ENCODE measurements at places on chromosomes 1 and 21. TPM values are rescaled to one million over a fixed set of nuclear protein-coding genes. Genes with fewer than 3 reads are reported as not detected.

GRCh38 chr1:166270476-166271150 is 103.8 kb upstream of the FAM78B start:
- no peaks in the 10 kb centered on the region for H3K27me3 ChIP-seq
- H3K27ac ChIP-seq, result no peak overlapping the region
- no peak overlapping the region for H3K4me3 ChIP-seq
- no peak for DNase-seq

DNA sequence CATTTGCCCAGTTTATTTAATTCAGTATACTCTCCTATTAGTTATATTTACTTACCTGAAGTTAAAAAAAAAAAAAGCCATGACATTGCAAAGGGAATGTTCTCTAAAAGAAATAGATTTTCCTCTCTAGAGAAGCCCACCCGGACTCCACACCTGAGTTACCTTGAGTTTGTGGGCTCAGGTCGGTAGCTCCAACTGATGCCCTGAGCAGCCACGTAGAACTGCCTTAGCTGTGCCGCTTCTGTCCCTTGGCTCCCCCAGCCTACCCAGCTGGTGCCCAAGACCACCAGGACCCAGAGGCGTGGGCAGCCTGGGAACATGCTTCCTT is 250 bp downstream of the F5 start:
- H3K4me1 ChIP-seq, result peaks cover 3% of the 10 kb centered on the region
- no peak overlapping the region for H3K27ac ChIP-seq
- no peak for DNase-seq
- H3K27me3 ChIP-seq, result peaks cover 28% of the 10 kb centered on the region
- H3K36me3 ChIP-seq, result no peaks in the 10 kb centered on the region

DNA sequence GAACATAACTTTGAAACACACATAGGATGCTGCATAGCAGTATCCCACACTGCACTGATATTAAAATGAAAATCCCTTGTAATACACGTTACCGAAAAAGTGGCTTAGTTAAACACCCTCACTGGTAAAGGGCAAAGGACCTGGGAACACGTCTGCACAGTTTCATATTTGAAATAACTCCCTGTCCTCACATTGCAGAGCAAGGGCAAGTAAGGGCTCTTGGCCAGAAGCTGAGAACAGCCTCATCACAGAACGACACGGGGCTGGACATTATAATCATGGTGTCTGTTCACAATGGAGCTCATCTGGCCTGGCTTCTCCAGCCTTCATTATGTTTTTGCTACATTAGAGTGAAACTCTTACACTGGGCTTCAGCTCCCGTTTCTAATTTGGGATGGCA is 207.0 kb downstream of the PCP4 start:
- DNase-seq, result no peak
- no peak overlapping the region for H3K4me3 ChIP-seq

DNA sequence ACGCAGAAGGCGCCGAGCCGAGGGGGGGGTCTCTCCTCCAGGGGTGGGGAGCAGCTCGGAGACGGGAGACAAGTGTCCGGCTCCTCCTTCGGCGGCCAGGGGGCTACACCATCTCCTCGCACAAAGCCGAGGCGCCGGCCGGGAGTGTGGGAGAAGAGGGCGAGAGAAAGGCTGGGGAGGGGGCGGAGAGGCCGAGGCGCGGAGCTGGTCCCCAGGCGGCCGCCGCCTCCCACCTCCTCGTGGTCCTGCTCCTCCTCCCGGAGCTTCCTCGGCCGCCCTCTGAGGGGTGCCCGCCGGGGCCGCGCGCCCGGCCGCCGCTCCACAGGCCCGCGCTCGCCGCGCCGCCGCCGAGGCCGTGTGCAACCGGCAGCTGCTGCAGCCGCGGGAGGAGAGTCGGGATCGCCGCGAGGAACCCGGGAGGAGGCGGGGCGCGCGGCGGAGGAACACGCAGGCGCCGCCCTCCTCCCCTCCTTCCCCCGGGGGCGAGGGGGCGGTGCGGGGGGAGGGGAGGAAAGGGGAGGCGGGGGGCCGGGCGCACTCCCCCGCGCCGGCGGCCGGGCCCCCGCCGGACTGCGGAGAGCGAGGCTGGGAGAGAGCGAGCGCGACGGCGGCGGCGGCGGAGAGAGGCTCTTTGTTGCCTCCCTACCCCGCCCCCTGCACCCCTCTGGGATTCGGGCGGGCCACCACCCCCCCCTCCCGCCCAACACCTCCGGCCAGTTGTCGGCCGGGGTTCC is at the start of gene ENAH:
ENAH (minus strand) TSS at position 395 of the 734 bp plus-strand sequence. CDS start 433 bp downstream, outside the sequence.
- peak within 1 kb of the TSS; percentile 98 for H3K4me3 ChIP-seq
- peak; percentile 91 for DNase-seq
- H3K27ac ChIP-seq, result peak within 1 kb of the TSS; percentile 98

DNA sequence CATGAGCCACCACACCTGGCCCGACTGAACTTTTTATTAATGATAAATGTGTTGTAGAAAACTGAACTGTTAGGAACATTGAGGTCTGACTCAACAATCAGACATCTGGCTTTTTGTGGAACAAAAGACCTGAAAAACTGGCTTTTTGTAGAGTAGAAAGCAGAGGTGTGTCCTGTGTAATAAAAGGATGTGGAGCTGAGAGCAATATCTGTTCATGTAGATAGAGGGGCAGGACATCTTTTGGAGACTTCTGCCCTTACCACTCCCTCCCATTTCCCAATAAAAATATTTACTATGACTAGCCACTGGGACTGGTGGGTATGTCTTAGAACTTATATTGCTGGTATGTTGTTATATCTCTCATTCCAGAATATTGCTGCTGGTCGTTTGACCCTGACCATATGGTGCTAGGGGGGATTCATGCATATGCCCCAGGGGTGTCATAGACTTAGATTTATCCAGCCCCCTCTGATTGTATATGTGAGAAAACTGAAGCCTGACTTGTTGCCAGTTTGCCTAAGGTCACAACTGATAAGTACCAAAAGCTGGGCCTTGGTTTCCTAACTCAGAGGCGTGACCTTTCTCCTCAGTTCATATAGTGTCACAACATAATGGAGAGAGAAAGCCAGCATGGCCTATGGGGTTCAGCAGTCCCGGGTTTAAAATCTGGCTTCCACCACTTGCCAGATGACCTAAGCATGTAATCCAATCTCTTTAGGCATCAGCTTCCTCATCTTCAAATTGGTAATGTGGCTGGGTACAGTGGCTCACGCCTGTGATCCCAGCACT is 33.5 kb upstream of the PIGV start:
- DNase-seq, result no peak
- H3K4me3 ChIP-seq, result no peak overlapping the region
- peaks cover 84% of the 10 kb centered on the region for H3K36me3 ChIP-seq
- H3K4me1 ChIP-seq, result peaks cover 5% of the 10 kb centered on the region
- no peaks in the 10 kb centered on the region for H3K27me3 ChIP-seq

DNA sequence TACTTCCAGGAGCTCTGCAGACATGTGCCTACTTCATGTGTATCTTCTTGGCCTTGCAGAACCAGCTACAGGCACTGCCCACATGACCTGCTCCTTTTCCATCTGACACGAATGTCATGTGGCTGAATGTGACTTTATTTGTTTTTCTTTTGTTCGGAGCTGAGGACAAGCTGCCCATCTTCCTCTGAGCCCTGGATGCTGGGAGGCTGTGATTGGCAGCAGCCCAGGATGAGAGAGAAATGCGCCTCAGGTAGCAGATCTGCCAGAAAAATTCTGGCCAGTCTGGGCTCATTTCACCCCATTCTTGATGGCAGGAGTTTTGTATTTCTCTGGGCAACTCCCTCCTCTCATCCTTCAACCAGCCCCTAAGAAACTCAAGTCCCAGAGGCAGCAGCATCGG is 372.0 kb downstream of the RPS6KC1 start:
- no peaks in the 10 kb centered on the region for H3K27me3 ChIP-seq
- no peak overlapping the region for H3K4me3 ChIP-seq
- H3K27ac ChIP-seq, result no peak overlapping the region
- H3K36me3 ChIP-seq, result no peaks in the 10 kb centered on the region
- no peak for DNase-seq

GRCh38 chr1:1842360-1843146 is 48.3 kb downstream of the GNB1 start:
- peaks cover 53% of the 10 kb centered on the region for H3K36me3 ChIP-seq
- DNase-seq, result no peak
- H3K4me3 ChIP-seq, result no peak overlapping the region
- no peaks in the 10 kb centered on the region for H3K27me3 ChIP-seq

DNA sequence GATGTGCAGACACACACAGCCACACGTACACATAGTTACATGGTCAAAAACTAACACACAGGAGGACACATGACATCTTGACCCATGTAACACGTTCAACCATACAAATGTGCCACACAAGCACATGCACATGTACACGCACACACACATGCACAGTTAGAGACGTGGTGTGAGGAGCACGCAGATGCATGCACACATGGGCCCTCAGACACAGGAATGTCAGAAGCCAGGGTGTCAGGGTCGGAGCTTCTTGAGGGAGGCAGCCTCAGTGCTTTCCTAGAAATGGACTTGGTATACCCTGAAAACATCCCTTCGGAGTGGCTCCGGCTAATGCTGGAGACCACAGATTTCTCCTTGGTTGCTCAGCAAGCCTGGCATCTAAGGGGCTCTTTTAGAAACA is 114.3 kb downstream of the DMRTB1 start:
- no peak overlapping the region for H3K4me3 ChIP-seq
- no peaks in the 10 kb centered on the region for H3K36me3 ChIP-seq
- no peak overlapping the region for H3K27ac ChIP-seq
- H3K27me3 ChIP-seq, result no peaks in the 10 kb centered on the region
- peak; percentile 40 for DNase-seq
- H3K4me1 ChIP-seq, result peaks cover 8% of the 10 kb centered on the region

DNA sequence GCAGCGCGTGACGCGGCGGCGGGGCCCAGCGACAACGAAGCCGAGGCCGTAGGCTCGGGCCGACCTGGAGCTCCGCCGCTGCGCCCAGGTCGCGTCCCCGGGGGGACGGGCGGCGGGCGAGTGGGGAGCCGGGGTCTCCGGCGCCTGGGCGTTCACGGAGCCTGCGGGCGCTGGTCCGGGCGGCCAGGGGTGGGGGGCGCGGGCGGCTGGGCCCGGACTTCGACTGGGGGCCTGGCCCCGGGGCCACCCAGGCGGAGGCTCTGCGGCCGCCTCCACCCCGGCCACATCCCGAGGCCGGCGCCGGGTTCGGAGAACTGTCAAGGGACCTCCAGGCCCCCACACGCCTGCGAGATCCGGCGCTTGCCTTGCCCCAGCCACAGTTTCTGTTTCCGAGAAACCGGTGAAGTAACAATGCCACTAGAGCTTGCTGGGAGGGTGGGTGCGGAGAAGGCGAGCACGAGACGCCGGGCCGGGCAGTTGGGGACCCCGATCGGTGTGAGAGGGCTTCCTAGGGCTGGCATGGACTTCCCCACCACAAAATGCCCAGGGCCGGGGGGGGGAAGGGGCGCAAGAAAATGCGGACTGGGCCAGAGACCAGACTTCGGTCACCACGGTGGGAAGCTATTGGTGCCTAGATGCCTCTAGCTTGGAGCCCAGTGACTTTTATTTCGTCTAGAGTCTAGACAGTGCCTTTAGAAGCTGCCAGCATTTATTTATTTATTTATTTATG is 501 bp downstream of the FBXO6 start:
- H3K36me3 ChIP-seq, result no peaks in the 10 kb centered on the region
- H3K4me3 ChIP-seq, result peak overlapping the region; percentile 73
- no peak overlapping the region for H3K27ac ChIP-seq
- DNase-seq, result peak; percentile 84

DNA sequence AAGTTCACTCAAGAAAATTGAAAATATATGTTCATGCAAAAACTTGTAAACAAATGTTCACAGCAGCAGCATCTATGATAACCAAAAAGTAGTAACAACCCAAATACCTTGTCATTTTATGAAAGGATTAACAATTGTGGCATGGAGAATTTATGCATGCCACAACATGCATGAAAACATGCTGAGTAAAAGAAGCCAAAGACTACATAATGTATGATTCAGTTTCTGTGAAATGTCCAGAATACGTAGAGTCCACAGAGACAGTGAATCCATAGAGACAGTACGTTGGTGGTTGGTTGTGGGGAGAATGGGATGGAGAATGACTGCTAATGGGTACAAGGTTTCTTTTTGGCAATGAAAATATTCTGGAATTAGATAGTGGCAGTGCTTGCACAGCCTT is 148.7 kb downstream of the MAST2 start:
- no peaks in the 10 kb centered on the region for H3K27me3 ChIP-seq
- H3K4me1 ChIP-seq, result peaks cover 17% of the 10 kb centered on the region
- H3K27ac ChIP-seq, result no peak overlapping the region
- H3K36me3 ChIP-seq, result no peaks in the 10 kb centered on the region
- no peak overlapping the region for H3K4me3 ChIP-seq
- no peak for DNase-seq

GRCh38 chr1:178536844-178537371 is 24.0 kb downstream of the TEX35 start:
- H3K4me1 ChIP-seq, result peaks cover 10% of the 10 kb centered on the region
- H3K27me3 ChIP-seq, result no peaks in the 10 kb centered on the region
- no peak for DNase-seq
- H3K36me3 ChIP-seq, result no peaks in the 10 kb centered on the region
- no peak overlapping the region for H3K27ac ChIP-seq
- H3K4me3 ChIP-seq, result no peak overlapping the region

DNA sequence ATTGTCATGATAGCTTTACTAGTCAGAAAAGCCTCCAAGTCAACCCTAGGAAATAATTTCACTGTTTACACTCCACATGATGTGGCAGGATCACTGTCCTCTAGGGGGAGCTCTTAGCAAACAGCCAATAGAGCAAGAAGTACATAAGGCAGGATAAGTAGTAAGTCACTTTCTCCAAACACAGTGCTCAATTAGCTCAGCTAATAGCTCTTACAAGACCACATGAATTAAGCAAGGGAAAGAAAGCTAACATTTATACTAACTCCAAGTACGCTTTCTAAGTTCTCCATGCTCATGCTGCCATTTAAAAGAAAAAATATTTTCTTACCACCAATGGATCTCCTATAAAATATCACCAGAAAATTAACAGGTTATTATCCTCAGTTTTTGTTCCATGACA is 66.9 kb upstream of the LRIF1 start:
- H3K4me3 ChIP-seq, result no peak overlapping the region
- no peak overlapping the region for H3K27ac ChIP-seq
- no peaks in the 10 kb centered on the region for H3K36me3 ChIP-seq
- H3K27me3 ChIP-seq, result no peaks in the 10 kb centered on the region
- DNase-seq, result peak; percentile 83

DNA sequence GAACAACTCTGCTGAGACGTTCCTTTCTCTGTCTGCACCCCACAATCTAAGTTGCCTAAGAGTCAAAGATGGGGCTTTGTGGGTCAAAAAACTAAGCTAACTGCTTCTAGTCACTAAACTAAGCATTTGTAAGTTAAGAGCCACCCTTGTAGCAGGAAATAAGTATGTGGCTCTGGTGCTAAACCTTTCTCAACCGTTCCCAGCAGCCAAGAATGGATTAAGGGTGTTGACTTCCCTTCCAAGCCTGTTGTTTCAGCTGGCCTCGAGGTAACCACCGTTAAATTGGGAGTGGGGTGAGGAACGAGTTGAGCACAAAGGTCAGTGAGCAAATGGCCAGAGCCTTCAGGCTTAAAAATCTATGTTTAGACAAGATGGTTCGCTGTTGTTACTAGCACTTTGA is 169.1 kb downstream of the TRIM33 start:
- no peak for DNase-seq
- no peak overlapping the region for H3K27ac ChIP-seq

- H3K27ac ChIP-seq, result peak overlapping the region; percentile 93
- H3K36me3 ChIP-seq, result peaks cover 49% of the 10 kb centered on the region
- H3K27me3 ChIP-seq, result no peaks in the 10 kb centered on the region
- peak overlapping the region; percentile 94 for H3K4me3 ChIP-seq
These were observed 357 bp upstream of the TXLNA start for GRCh38 chr1:32179193-32179442.

Gene FAM3B
- 1.1 TPM for total RNA-seq

Gene ITLN1
- total RNA-seq, result 0.22 TPM

Gene KCNJ10
- 0.35 TPM for total RNA-seq

Gene TMCO1
- total RNA-seq, result 79.6 TPM

Gene AK2
- 114 TPM for total RNA-seq

Gene MATN1
- total RNA-seq, result not detected

Gene BMP8B
- 0.29 TPM for total RNA-seq

Gene TMPRSS15
- 0.25 TPM for total RNA-seq

Gene CLDN17
- not detected for total RNA-seq

Gene SYTL1
- total RNA-seq, result 7.5 TPM

All from endodermal cell (in vitro differentiated cells).